Omental fat pad (tissue), 4 donors: ENCODE measurements at places on chromosomes 2 and 18.
A peak's percentile ranks its signal among the peaks of the same experiment; 100 is the strongest.

- no peak for DNase-seq
These were observed 918 bp downstream of the EIF5B start for GRCh38 chr2:99338029-99338585.

GRCh38 chr2:55885127-55885943, 38.2 kb downstream of the EFEMP1 start:
- no peak for DNase-seq

DNA sequence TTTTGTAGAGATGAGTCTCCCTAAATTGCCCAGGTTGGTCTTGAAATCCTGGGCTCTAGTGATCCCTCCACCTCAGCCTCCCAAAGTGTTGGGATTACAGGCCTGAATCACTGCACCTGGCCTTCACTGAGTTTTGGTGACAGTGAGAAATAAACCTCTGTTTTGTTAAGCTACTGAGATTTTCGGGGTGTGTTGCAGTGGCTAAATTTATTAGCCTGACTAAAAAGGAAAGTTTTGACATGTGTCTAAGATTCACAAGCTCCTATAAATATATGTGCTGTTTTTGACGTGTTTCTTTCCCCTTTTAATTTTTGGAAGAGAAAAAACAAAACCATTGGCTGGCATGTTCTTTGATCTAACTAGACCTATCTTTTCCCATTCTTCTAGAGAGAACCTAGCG, 190.5 kb upstream of the MC4R start:
- no peak for DNase-seq

GRCh38 chr2:173221132-173221695, 133.5 kb upstream of the CDCA7 start:
- no peak for DNase-seq

- DNase-seq = peak; percentile 27
These were observed at the start of gene EMILIN1 for GRCh38 chr2:27078267-27079194. TSS of gene EMILIN1 (plus strand) at chr2:27078615. CDS start at chr2:27079066, 451 bp downstream.

DNA sequence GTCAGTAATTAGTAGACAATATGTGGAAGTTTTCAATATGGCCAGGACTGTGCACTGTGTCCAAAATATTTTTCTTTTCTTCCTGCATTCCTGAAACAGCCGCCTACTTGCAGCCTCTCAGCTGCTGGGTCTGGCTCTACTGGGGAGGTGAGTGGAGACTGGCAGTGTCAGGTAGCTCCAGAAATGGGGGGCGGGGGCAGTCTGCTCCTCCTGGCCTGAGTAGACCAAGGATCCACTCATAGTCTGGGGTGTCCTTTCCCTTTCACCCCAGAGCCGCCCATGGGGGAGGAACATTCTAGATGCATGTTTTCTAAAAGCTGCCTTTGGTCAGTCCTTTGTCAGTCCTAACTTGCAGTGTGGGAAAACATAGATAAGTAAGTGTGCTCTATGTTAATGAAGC, 23.7 kb downstream of the TRAF3IP1 start:
- DNase-seq = no peak

GRCh38 chr2:188527581-188527993, 235.9 kb downstream of the GULP1 start:
- DNase-seq = no peak

DNA sequence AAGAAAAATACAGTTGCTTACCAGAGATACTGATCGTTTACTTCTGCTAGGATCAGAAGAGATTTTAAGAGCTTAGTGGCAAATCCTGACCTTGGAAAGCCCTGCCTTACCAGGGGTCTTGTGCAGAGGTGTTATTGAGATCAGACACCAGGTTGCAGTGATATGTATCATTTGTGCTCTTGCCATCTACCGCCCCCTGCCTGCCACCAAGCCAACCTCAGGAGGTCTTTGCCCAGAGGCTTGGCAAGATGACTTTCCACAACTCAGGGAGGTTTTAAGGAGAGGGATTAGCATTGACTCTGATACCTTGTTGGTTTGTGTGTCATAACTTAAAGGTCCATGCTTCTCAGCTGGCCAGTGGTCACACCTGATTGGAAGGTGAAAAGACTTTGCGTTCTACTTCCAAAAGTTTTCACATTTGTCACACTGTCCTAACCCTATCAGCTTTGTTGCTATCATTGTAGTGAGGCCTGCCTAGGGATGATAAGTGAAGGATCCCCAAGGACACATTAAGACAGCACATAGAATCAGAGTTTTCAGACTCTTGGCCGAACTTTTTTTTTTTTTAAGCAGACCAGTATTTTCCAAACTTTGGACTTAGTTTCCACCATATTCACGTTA, 46.2 kb upstream of the MGAT5 start:
- no peak for DNase-seq

DNA sequence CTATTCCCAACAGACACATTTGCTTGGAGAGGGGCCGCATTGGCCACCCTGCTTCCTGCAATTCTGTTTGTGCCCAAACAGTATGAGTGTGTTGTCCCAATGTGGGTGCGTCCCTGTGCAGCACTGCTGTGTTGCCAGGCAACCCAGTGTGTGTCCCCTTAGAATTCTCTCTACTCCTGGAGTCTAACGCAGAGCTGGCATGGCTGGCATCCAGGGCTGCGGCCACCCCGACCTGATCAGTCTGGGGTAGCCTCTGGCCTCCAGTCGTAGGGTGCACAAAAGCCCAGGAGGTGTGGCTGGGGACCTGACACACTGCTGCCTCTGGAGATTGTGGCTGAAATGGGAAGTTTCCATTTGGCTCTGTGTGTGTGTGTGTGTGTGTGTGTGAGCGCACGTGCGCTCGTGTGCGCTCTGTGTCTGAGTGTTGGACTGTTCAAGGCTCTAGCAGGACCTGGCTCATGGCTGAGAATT, 48.0 kb downstream of the TEX44 start:
- no peak for DNase-seq

DNA sequence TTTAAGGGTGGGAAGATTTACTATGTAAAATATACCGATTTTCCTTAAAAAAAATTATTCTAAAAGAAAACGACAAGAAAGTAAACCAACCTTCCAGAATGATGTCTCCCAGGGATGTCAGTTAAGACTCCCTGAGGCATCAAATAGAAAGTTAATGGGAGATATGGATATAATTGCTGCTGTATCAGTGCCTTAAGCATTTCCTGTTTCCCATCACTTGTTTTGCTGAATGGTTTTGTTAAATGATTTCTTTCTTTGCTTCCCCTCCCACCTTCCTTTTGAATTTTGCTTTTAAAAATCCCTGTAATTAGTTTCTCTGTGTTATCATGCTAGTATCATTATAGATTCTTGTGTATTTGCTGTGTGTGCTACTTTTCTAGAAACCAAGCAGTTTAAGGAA, 154.3 kb upstream of the CWC22 start:
- no peak for DNase-seq

DNA sequence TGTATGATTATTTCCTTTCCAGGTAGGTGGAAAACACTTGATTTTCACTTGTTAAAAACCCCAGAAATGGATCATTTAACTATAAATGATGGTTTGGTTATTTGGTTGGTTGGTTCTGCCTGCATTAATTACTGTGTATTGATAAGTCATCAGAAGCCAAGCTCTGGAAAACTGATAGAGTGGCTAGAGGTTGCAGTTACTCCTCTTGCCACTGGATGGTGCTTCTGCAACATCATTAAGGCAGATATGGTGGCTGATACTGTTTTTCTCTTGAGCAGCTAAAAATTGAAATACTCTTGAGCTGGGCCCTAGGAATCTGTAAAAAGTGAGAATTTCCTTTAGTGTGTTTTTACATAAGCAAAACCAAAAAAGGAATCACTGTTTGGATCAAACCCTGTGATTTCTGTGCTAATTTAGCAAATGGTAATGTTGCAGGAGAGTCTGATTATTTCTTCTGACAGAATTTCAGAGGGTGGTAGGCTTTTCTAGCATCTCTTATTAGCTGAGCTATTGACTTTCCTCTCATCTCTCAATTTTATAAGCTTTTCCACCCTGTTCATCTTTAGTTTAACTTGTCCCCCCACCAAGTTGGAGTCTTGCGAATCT, 54.3 kb downstream of the RAB10 start:
- no peak for DNase-seq

- DNase-seq = no peak
These were observed 48.0 kb downstream of the SMAD4 start for GRCh38 chr18:51078026-51078425.

- no peak for DNase-seq
These were observed 113.0 kb downstream of the DYSF start for GRCh38 chr2:71566372-71566771.

- no peak for DNase-seq
These were observed 116.1 kb downstream of the NCKAP5 start for GRCh38 chr2:133452146-133452545.

- DNase-seq = no peak
These were observed 2.3 kb downstream of the WIPF1 start for GRCh38 chr2:174595116-174595809.

GRCh38 chr2:160362541-160362940, 131.1 kb downstream of the RBMS1 start:
- DNase-seq = no peak

DNA sequence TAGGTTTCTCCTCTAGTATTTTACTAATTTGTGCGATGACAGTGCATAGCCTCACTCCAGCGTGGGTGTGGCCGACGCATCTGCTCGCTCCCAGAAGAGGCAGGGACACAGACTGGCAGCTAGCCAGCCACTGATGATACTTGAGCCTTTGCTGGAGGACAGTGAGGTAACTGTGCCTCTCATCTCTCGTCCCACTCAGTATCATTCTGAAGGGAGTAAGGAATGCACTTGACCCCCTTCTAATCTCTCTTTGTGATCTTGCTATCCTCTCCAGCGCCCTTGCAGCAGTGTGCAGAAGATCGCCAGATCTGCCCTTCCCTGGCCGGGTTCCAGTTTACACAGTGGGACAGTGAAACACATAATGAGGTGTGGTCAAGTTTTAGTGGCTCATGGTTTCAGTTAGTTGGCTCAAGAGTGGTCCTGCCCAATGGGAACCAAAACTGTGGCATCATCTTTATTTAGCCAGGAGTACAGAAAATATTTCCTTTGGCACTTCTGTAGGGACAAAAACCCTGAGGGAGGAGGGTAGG, 17.5 kb downstream of the NCAPH start:
- DNase-seq = no peak

- DNase-seq = peak; percentile 100
These were observed 35.6 kb upstream of the PNO1 start for GRCh38 chr2:68121873-68122679.
